ENCODE measurements at places on chromosomes 7 and 10.

GRCh38 chr10:129741978-129742741, 221.9 kb downstream of the EBF3 start:
- DNase-seq = no peak

DNA sequence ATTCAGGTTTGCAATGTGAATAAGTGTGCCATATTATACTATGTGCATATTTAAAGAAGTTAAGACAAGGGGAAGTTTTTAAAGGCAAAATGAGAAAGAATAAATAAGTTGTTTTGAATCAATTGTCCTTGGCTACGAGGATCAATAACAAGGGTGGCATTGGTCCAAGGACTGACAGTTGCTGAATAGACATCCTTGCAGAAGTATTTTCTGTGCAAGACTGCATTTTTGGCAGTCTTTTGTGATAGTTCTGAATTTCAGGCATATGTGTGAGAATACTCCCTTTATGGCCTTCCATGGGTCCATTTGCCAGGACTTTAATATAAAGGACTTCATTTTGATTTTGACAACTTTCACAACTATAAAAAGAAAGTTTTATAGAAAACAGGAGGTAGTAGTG, 5.4 kb upstream of the LIPA start:
- no peak for DNase-seq

DNA sequence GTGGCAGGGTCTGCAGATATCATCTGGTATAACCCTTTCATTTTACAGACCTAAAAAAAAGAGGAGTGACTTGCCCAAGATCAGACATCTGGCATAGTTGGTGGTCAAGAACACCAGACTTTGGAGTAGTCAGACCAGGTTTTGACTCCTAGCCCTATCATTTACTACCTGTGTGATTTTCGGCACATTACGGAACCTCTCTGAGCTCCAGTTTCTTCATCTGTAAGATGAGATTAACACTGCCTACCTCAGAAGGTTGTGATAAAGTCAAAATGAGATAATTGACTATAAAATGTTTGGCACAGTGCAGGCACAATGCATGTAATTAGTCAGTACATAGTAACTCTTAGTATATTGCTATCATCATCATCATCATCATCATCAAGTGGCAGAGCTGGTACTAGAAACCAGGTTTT, 1.2 kb downstream of the STRIP2 start:
- no peak for DNase-seq

GRCh38 chr10:117342641-117343040, 32.6 kb downstream of the PDZD8 start:
- no peak for DNase-seq

DNA sequence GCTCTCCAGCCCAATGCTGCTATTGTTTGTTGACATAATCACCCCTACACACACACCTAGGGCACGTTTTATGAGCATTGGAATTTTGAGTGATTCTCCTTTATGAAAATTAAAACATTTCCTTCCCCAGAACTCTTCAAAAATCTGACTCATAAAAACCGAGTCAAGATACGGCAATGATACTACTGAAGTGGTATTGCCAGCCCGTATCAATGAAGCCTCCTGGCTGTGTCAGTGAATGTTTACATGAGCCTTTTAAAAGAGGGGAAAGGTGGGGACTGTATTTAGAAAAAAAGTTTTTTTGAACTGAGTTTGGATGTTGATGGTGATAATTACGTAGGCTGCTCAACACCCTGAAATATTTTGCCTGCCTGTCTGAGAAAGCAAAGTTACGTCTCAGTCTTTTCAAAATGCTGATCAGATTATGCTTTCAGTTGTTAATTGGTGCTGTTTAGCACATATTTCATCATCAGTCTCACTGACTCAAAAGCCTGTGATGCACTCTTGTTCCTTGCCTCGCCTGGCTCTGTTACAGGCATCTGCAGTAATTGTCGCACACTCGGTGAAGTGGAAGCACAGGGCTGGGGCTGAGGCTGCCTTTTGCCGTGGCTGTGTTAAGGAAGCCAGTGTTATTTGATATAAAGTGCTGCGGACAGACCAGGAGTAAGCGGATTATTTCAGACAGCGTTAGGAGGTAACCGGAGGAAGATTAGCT, 157.4 kb upstream of the TCF7L2 start:
- DNase-seq = no peak

DNA sequence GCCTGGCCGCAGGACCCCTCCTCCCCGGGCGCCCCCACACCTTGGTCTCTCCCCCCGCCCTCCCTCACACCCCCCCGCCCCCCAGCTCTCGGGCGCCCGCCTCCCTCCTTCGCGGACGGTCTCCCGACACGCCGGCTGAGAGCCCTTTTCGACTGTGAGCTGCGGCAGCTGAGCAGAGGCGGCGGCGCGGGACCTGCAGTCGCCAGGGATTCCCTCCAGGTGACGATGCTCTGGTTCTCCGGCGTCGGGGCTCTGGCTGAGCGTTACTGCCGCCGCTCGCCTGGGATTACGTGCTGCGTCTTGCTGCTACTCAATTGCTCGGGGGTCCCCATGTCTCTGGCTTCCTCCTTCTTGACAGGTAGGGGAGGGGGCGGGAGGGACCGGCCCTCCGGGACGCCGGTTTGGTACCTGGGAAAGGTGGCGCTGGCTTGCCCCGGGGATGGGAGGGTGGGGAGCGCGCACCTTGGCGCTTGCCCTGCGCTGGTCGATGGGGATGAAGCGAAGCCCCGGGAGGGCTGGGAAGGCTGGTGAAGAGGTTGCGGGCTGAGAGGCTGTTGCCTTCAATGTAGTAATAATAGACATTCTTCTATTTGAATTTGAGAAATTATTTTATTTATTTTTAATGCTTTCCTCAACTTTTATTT, at the start of gene BMPER:
BMPER (plus strand) TSS at position 151 of the 644 bp plus-strand sequence; CDS start at position 226, 75 bp downstream.
- DNase-seq = peak; percentile 17

- DNase-seq = no peak
Measured at GRCh38 chr10:18409599-18410397, 241.6 kb downstream of the NSUN6 start.

- DNase-seq = no peak
Measured at GRCh38 chr7:153320005-153320404, 560.5 kb downstream of the ACTR3B start.

DNA sequence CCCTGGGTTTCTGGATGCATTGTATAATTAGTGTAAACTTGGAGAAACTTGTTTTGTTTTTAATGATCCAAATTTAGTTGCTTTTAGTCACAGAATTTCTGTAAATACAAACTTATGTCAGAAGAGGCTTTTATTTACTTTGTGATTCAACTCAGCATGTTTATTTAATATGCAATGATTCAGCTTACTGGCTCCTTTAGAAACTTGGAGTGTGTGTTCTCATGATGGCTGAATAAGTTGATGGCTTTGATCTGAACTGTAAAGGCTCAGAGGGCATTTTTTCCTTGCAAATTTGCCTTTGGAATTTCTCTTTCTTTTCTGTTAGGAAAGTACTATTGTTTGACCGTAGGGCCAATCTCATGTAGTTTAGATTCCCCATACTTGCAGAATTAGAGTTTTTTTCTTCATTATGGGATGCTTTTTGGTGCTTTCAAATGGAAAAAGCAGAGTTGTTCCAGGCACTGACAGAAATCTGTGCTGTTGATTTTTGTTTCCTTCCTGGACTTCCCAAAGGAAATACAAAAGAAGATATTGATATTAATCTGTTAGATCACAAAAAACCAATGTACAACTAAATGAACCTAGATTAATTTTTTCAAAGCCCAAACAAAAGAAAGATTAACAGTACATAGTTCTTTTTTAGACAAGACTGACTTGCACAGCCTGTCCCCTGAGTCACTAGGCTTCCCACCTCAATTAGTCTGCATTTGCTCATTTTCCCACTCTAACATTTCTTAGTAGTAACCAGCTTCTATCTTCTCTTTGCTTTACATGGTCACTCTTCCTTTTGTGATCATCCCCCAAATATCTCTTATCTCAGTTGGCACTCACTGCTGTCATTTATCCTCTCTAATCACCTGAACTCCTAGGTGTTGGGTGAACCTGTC, 96.8 kb upstream of the AGR3 start:
- no peak for DNase-seq

DNA sequence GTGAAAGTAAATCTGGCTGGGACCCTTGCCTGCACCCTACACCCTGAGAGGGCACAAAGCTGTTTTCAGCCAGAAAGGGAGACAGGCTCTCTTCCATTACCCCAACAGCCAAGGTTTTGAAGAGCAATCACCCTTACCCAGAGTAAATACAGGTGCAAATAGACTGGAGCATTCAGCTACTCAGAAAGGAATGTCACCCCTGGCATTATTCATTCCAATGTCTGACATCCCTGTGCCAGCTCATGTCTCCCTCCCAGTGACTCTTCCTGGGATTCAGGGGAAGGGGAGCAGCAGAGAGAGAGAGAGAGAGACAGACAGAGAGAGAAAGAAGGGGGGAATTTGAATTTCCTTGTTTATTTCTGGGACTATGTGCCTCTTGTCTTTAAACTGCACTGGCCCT, 611.8 kb downstream of the SORCS3 start:
- no peak for DNase-seq

GRCh38 chr10:4546500-4546899, 279.5 kb upstream of the AKR1E2 start:
- no peak for DNase-seq

- no peak for DNase-seq
Measured at GRCh38 chr7:8018961-8019360, 50.4 kb downstream of the GLCCI1 start.

GRCh38 chr7:135975166-135975565, 2.0 kb downstream of the MTPN start:
- DNase-seq = no peak

- no peak for DNase-seq
Measured at GRCh38 chr7:104664648-104665047, 336.2 kb downstream of the LHFPL3 start.

DNA sequence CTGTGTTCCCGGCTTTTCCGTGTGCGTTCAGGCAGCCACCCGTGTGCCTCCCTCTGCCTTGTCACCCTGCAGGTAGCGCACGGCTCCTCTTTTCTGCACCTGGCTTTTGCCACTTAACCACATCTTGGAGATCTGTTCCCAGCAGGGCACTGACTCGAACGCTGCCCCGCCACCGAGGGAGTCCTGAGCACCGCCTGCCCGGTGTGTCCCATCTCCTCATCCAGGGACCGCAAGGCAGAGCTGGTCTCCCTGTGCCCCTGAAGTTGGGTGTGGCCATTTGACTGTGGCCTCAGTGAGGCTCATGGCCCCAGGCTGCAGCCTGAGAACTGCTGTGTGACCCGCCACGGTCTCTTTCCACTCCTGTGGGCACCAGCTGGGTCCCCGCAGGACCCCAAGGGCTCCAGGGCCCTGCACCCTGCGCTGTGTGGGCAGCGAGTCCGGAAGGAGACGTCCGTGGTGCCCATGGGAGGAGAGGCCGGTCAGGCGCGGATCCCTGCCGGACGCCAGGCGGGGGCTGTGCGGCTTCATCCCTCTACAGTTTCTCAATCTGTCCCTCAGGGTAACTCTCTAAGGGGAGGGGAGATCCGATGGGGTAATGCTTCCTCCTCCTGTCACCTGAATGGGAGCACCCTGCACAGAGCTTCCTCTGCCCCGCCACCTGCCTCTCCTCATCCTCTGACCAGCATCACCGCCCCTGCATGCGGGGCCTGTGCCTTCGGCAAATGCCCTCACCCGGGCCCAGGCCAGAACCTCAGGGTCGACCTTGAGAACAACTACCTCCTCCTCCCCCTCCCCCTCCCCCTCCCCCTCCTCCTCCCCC, 1.8 kb upstream of the INTS1 start:
- DNase-seq = peak; percentile 56

- no peak for DNase-seq
Measured at GRCh38 chr7:29495653-29496052, 68.0 kb upstream of the PRR15 start.

DNA sequence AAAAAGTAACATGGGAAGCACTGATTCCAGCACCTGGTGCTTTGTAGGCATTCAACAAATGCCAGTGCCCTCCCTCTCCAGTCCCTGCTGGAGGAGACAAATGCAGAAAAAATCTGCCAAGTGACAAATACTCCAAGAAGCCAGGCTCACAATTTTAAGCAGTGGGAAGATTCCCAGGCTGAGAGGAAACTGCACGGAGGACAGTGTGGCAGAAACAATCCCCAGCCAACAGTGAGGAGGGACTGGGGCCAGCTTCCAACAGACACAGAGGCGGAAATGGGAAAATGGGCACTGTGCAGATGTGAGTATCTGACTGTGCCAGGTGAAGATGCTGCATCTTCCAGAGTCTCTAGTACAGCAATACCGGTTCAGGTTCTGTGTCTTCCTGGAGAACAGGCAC, 106.3 kb downstream of the SLIT1 start:
- DNase-seq = no peak

- DNase-seq = no peak
Measured at GRCh38 chr7:134069187-134069586, 58.0 kb upstream of the LRGUK start.

DNA sequence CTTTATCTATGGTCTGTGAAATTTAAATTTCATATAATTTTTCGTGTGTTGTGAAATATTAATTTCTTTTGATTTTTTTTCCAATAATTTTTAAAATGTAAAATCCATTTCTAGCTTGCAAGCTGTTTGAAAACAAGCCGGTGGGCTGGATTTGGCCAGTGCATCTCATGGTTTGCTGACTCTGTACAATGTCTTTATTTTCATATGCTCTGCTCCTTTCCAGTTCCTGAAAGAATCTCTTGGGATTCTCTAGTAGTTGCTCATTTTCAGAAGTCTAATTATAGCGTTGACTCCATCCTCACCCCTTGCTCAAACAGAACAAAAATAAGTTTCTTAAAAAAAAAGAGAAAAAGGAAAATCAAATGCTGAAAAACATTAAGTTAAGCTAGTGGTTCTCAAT, 21.4 kb downstream of the UBN2 start:
- DNase-seq = no peak

GRCh38 chr7:7665031-7665430, 24.5 kb downstream of the UMAD1 start:
- no peak for DNase-seq

- no peak for DNase-seq
Measured at GRCh38 chr7:140694592-140694991, 1.9 kb upstream of the NDUFB2 start.

GRCh38 chr7:19982841-19983835, 209.7 kb upstream of the TMEM196 start:
- DNase-seq = no peak

- no peak for DNase-seq
Measured at GRCh38 chr7:140010194-140010895, 52.4 kb downstream of the PARP12 start.

GRCh38 chr7:87223666-87224065, 4.1 kb upstream of the TMEM243 start:
- DNase-seq = no peak

DNA sequence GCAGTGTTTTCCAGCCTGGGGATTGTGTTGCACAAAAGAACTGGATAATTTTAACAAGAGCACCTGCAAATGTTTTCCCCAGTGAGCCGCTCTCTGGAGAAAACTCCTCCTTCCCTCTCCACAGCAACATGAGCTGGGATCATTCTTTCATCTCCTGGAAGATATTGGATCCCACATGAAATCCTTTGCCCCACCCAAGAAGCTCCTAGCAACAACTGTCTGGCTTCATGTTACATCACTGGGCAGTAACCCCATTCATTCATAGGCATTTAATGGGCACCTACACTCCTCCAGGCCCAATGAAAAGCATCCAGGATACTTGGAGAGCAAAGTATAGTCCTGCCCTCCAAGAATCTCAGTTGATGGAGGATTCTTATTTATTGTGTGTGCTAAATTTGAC, 27.2 kb downstream of the LSM5 start:
- no peak for DNase-seq
